Germinal center (tissue), 1 donor: ENCODE measurements at places on chromosomes 3 and 15.

GRCh38 chr3:60294181-60294580, 957.1 kb downstream of the FHIT start:
- DNase-seq, result no peak

DNA sequence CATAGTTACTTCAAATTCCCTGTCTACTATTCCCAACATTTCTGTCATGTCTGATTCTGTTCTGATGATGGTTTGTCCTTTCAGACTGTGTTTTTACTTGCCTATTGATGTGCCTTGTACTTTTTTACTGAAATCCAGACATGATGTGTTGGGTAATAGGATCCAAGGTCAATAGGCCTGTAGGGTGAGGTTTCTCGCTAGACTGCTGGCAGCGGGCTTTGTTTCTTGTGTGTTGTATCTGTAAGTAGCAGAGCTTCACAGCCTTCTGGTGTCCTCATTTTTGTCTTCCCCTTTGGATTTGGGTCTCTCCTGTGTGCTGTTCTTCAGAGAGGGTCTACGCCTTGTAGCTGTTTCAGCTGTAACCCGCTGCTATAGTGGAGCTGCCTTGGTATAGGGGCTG, 140.3 kb downstream of the GABRG3 start:
- DNase-seq, result no peak

GRCh38 chr3:150223558-150223957, 184.5 kb upstream of the TSC22D2 start:
- no peak for DNase-seq

GRCh38 chr3:167886690-167887089, 151.2 kb downstream of the SERPINI1 start:
- no peak for DNase-seq

DNA sequence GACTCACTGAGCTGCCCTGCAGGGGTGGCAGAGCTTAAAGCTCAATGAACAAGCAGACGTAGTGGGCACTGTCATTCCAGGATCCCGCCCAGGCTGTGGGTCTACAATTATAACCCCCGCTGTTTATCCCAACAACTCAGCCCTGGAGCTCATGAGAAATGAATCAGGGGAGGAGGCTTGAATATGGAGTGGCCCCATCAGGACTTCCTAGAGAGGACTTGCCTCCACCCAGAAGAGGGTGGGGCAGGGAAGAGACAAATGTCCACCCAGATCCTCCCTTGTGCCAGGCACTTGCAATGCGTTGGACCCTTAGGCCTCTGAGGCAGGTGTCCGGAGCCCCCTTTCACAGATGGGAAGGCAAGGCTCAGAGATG, 33.0 kb downstream of the SLC6A20 start:
- DNase-seq, result no peak

GRCh38 chr3:77052051-77052501, 12.2 kb downstream of the ROBO2 start:
- no peak for DNase-seq

- DNase-seq, result no peak
Observed at GRCh38 chr3:53163444-53164387, 2.7 kb downstream of the PRKCD start.

GRCh38 chr3:59904296-59904695, 854.5 kb upstream of the CFAP20DC start:
- DNase-seq, result no peak

GRCh38 chr15:36414670-36415069, 164.8 kb upstream of the CDIN1 start:
- DNase-seq, result no peak

DNA sequence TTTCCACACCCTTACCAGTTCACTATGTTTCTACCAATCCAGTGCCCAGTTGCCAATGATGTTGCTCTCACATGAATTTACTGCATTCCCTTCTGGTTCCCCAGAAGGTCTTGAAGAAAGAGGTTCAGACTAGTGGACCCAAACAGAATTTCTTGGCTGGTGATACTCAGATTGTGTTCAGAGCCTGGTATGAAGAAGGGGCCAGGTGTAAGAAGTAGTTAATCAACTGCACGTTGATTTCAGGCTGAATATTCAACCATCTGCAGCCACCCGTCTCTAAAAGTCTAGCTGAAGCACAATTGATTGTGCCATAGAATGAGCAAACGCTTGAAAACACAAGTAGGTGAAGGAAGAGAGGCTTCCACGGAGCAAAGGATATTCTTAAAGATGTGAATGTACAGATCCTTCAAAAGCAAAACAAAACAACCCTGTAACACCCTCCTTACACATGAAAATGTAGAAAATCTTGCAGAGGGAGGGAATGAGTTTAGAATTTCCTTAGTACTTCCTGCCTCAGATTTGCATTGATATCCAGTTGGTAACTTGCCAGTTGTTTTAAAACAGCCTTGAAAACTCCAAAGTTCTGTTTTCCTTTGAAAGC, 4.7 kb downstream of the RBMS3 start:
- DNase-seq, result no peak

DNA sequence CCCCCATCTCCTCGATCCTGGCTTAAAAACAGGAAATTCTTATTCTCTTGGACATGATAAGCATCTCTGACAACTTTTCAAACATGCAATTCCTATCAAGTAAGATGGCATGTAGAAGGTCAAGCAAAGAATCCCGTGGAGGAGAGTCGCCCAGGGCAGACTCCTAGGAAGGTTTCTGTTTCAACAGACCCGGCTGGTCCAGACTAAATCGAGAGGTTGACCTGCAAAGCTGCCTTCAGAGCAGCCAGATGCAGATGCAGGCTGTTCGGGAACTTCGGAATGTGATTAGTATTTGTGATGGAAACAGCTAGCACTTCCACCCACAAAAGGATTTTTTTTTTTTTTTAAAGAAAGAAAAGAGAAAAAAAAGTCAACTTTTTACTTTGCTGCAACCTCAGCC, 216.8 kb downstream of the NR1D2 start:
- DNase-seq, result no peak

DNA sequence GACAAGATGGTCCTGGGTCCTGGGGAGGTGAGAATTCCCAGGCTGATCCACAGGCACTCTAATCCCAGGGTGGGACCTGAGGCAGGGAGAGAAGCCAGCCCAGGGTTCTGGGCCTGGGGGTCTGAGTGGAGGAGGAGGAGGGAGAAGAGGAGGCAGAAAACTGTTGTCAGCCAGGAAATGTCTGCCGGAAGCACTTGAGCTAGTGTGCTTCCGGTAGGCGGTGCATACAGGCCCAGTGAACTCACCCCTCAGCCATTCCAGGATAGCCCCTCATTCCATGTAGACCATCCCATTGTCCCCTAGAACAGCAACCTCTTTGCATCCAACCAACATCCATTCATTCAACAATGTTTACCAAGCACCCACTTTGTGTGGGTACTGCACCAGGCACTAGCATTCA, 47.9 kb upstream of the LCTL start:
- no peak for DNase-seq

GRCh38 chr3:20161714-20162113, 24.3 kb downstream of the SGO1 start:
- DNase-seq, result no peak

DNA sequence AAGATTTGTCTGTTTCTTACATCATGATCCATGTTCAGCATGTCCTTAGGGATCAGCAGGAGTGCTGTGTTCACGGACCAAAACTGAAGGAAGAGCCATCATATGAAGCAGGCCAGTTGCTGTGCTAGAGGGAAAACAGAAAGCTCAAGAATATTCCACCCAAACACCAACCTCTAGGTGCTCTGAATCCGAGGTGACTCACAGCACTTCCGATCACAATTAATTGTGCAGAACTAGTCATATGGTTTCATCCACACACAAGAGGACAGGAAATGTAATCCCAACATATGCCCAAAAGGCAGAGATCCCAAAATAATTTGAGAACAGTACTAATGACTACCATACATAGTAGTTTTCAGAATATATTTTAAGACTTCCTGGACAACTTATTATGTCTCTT, 257.9 kb upstream of the KCNH8 start:
- DNase-seq, result no peak

DNA sequence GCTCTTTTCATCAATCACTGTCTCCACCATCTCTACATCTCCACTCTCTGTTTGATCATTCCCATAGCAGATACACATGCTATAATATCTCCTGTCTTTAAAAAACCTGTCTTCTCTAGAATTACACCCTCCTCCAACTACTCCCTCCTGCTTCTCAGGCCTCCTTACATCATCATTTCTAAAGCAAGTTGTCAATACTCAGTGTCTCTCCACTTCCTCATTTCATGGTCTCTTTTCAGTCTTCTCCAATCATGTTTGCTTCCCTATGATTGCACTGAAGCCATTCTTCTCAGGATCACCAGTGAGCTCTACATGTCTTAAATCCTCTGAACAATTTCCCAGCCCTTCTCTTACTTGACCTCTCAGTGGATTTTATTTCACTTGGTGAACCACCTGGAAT, 87.0 kb upstream of the ZNF280D start:
- no peak for DNase-seq

DNA sequence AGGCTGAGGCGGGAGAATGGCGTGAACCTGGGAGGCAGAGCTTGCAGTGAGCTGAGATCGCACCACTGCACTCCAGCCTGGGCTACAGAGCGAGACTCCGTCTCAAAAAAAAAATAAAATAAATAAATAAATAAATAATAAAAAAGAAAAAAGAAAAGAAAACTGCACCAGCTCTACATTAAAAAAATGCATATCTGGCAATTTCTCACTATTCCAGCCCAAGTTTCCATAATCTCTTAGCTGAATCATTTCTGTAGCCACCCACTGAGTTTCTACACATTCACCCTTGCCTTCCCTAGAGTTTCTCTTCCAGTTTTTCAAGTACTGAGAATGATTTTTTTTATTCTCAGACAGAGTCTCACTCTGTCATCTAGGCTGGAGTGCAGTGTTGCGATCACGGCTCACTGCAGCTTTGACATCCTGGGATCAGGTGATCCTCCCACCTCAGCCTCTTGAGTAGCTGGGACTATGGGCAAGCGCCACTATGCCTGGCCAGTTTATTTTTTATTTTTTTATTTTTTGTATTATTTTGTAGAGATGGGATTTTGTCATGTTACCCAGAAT, 24.5 kb upstream of the SLC7A14 start:
- DNase-seq, result no peak

- DNase-seq, result no peak
Observed at GRCh38 chr3:131221731-131222130, 159.8 kb upstream of the NUDT16 start.

DNA sequence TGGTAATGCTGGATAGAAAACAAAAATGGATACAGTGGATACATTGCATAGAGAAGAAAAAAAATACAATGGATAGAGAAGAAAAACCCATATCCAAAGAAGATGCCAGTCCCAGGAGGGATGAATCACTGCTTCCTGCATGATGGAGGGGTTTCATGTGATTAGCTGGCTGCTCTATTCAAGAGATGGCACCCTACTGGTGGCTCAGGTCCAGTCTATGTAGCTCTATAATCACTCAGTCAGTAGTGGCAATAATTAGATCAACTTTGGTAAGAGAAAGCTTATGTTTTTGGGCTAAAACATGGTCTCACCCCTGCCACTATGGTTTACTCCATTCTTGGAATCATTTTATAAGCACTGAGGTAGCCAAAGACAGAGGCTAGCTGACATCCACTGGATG, 33.7 kb upstream of the NOX5 start:
- no peak for DNase-seq
